ENCODE measurements at places on chromosomes 7 and 10.

DNA sequence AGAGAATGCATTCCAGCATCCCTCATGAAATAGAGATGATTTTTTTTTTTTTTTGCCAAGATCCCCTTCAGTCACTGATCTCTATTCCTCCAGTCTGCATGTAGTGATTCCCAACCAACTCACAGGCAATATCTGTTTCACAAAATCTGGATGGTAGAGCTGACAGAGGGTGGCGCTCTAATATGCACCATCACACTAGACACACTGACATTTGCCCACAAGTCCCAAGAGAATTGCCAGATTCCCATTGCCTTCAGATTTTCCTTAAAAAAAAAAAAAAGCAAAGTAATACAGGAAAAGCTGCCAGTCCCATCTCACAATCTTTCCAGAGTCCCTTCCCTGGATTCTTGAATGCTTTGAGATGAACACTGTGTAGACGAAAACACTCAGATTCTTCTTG is 301.0 kb downstream of the SORCS1 start:
- no peak for DNase-seq

DNA sequence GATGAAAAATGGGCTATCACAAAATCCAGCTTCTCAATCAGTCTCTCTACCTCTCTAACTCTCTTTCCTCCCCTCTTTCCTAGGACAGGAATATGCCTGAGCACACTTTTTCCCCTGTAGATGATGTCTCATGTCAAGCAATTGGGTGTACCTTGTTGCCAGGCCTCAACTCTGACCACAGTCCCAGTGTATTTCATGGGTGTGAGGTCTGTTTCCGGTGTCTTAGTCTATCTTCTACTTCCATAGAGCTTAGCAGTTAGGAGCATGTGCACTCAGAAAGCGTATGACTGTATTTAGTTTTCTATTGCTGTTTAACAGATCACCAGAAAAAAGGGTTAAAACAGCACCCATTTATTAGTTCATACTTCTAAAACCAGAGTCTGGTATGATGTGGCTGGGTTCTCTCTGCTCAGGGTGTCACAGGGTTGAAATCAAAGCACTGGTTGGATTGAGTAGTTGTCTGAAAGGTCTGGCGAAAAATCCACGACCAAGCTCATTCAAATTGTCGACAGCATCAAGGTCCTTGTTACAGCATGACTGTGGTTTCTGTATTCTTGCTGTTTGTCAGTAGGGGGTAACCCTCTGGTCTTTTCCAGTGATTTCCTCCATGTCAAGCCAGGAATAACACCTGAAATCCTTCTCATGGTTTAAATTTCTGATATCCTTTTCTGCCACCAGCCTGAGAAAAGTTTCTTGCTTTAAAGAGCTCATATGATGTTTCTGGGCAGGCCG is 130.0 kb downstream of the THSD7A start:
- DNase-seq = no peak

GRCh38 chr10:111076682-111077478 is at the start of gene ADRA2A:
ADRA2A (plus strand) TSS chr10:111077029; CDS start chr10:111077997, 968 bp downstream.
- DNase-seq = peak; percentile 58

DNA sequence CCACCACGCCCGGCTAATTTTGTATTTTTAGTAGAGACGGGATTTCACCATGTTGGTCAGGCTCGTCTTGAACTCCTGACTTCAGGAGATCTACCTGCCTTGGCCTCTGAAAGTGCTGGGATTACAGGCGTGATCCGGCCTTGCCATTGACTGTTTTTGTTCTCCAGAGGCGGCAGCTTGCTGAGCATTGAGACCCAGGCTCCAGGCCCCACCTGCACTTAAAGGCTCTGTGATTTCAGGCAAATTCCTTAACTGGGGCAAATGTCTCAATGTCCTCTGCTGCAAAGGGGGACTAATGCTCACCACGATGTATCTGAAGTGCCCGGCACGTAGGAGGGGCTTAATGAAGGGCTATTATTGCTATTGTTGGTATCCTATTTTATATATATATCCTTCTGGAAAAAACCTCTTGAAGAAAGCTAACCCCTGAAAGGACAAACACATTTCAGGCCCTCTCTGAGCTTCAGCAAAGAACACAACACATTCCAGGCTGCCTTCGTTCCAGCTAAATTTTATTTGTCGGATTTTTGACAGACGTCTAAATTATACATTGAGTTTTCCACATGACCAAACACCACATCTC is 29.0 kb downstream of the TRIM8 start:
- DNase-seq = no peak

DNA sequence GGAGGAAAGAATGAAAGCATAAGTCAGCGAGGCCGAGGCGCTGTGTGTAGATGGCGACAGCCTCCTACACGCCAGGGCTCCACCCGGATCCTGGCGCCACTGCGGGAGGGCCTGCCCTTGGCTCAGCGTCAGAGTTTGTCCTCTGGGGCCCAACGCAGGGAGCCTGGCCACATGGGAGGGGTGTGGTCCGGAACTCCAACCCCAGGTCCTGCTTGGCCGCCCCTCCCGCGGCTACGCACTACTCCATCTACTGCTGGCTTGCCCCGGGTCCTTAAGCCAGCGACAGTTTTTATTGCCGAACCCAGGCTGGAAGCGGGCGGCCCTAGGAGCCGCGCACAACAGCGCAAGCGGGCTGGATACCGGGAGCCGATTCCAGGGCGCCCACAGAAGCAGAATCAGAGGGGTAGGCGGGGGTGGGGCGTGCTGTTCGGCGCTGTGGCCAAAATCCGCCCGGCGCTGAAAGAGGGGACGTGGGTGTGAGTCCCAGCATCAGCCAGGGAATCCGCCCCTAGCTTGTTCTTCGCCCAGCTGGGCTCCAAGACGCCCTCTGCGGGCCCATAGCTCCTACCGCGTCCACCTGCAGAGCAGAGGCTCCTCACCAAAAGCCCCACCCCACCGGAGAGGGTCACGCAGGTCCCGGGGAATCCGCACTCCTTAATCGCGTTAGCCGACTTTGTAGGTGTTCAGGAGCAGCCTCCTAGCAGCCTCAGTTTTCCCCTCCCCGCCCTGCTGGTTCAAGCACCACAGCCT is 4.5 kb downstream of the KAZALD1 start:
- DNase-seq = peak; percentile 29

DNA sequence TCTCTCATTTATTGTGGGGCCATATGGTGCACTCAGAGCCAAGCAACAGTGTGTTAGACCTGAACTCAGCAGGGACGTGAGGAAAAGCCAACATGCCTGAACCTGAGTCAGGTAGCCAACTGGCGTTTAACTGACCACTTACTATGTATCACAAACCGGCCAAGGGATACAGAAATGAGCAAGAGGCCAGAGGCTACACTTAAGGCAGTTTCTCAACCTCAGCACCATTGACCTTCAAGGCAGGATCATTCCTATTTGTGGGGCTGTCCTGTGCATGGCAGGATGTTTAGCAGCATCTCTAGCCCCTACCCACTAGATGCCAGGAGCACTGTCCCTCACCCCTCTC is 103.5 kb upstream of the NANOS1 start:
- no peak for DNase-seq

GRCh38 chr10:133271521-133272300 is 5.0 kb downstream of the ADAM8 start:
- no peak for DNase-seq

GRCh38 chr10:79492839-79493238 is 19.5 kb upstream of the EIF5AL1 start:
- no peak for DNase-seq

- DNase-seq = no peak
Measured at GRCh38 chr7:157638563-157638962, 301.8 kb downstream of the DNAJB6 start.

GRCh38 chr7:139675127-139676125 is 102.4 kb downstream of the HIPK2 start:
- no peak for DNase-seq

- no peak for DNase-seq
Measured at GRCh38 chr7:110881721-110882120, 209.2 kb upstream of the LRRN3 start.

GRCh38 chr10:79142064-79142491 is 73.3 kb downstream of the ZMIZ1 start:
- DNase-seq = no peak

GRCh38 chr10:43230101-43230908 is 36.6 kb downstream of the RASGEF1A start:
- DNase-seq = no peak

DNA sequence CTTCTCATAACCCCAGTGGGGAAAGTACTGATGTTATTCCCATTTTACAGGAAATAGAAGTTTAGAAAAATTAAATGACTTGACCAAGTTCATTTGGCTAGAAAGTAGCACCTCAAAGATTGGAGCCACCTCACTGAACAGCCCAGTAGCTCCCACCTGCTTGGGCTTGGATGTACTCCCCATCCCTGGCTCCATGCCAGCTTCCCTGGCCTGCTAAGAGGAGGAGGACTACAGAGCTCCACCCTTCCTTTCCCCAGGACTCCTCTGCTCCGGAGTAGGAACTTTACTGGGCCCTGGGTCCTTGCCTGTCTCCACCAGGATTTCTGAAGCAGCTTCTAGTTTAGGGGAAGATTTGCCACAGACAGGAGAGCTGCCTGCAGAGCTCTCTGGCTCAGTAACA is 3.1 kb downstream of the HPS6 start:
- DNase-seq = no peak

GRCh38 chr10:120453886-120454285 is 3.1 kb upstream of the PLPP4 start:
- DNase-seq = no peak

DNA sequence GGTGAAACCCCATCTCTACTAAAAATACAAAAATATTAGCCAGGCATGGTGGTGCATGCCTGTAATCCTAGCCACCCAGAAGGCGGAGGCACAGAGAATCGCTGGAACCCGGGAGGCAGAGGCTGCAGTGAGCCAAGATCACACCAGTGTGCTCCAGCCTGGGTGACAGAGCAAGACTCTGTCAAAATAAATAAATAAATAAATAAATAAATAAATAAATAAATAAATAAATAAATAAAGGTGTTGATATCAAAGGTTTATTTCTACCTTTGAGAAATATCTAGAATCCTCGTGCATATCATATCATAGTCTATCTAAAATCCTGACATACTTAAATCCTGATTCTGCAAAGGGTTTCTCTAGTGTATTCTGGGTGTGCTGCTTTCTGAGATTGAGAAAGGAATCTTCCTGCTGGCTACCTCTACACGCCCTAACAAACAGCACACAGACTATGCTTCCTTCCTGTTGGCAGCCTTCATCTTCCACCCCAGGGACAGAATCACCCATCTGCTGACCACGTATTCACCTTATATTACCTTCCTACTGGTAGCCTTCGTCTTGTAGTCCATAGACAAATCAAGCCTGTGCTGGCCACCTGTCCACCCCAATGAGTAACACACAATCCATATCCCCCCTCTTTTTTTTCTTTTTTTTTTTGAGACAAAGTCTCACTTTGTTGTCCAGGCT is 8.7 kb downstream of the ABLIM1 start:
- no peak for DNase-seq

DNA sequence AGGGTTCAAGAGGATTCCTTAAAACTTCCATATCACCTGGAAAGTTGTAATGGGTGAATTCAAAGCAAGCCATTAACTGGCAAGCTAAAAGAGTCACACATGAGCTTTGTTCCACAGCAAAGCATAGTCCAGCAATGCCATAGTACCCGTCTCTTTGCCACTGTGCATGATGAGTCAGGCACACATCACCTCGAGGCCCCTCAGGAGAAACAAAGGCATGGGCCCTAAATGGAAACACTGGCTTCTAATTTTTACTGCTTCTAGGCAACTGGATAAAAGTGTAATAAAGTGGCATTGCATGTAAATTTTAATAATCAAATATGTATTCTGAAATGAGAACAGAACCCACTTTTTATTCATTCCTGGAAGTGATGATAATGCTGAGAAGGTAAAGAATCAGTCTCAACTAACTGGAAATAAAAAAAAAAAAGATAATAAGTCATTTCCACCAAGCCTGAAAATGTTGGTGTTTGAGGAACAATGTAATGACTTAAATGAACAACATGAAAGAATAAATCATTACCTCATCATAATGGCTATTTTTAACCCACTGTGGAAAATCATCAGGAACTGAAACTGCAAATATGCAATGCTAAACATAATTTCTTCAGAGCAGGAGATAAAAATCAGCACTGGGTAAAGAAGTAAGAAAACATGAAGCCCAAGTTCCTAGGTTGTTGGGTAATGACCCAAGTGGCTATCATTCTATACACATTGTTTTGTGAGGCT is 104.9 kb downstream of the CDK6 start:
- no peak for DNase-seq

- no peak for DNase-seq
Measured at GRCh38 chr10:71087622-71088021, 124.7 kb upstream of the UNC5B start.

DNA sequence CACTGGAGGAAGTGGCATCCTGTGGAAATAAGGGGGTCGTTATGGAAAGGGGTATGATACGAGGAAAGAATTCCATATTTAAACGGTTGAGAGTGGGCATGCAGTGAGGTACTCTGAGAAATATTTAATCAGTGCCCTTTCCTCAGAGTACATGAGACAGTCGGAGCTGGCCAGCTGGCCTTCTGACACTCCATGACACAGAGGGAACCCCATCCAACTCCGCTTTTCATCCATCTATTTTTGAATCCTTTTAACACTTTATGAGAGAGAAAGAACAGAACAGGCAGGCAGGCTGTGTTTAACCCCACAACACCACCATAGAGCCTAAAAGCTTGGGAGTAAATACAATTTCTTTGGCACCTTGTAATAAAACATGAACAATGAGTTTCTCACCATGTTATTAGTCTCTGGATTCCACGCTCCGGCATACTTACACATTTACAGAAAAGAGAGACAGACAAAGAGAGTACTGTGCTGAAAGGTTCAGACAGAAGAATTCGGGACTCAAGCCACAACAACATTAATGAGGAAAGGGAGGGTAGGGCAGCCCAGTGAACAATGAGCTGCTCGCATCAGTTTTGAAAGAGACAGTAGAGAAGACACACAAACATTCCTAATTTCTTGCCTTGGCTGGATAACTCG is 124.2 kb upstream of the PDLIM1 start:
- DNase-seq = no peak

GRCh38 chr10:124307591-124307990 is 111.1 kb downstream of the OAT start:
- DNase-seq = no peak

- DNase-seq = no peak
Measured at GRCh38 chr10:96756111-96756903, 36.0 kb upstream of the PIK3AP1 start.

DNA sequence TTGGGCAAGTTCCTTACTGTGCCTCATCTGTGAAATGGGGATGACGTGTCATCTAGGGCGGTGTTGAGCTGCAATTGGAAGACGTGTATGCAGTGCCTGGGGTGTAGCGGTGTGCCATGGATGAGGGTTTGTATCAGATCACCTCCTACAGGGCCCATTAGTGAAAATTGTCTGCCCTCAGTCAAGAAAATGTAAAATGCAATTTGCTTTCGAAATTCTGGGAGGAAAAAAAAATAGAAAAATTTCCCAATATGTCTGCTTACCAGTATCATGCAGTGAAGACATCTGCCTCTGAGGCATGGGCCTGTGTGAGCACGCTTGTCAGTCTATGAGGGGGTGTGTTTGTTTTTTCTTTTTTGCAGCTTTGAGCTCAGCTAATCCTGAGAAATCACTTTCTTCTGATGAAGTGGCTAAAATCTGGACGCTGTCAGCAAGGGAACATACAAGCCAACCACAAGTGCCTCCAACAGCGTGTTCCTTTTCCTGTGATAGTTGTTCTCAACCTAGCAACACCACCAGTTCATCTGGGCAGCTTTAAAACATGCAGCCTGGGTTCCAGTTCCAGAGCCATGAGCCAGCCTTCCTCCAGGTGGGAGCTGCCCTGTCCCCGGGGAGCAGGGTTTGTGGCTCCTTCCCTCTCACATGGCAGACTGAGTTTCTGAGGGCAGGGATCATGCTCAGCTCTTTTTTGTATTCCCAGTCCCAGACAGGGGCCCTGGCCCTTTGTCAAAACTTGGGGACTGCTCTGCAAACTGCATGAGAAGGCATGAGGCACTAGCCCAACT is 10.3 kb downstream of the FAM241B start:
- no peak for DNase-seq
